ENCODE measurements at places on chromosomes 16 and 17.

- no peak for DNase-seq
Observed at GRCh38 chr16:70779361-70779760, 21.6 kb downstream of the VAC14 start.

DNA sequence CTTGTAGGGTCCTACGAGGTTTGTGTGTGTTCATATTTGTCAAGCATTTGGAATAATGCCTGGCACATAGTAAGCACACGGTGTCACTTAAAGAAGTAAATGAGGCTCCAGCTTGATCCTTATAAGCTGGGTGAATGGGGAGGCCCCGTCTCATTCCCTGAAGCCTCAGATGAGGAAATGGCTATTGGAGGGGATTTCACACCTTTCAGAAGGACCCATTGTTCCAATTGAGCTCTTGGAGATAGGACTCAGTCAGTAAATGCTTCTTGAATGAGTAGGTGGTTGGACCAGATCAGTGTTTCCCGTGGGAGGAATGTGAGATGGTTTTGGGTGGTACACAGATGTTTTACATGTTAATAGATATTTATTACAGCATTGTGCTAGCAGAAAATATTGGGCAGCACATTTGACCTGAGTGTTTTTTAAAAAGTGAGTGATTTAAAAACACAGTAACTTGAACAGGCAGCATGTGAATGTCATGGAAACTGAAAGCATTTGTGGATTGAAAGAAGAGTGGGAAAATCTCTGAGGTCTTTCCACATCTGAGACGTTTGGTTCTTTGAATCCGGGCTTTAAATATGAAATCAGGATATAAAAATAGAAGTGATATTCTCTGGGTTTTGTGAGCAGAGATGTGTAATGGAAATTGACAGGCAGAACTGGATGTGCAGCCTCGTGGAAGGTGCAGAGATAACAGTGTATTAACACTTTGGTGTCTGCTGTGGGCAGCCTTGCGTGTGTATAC lies 36.4 kb upstream of the ARHGAP17 start:
- no peak for DNase-seq

- DNase-seq: no peak
Observed at GRCh38 chr16:53924331-53925106, 220.6 kb downstream of the FTO start.

- DNase-seq: peak; percentile 31
Observed at GRCh38 chr16:4183237-4184037, 58.4 kb downstream of the SRL start.

DNA sequence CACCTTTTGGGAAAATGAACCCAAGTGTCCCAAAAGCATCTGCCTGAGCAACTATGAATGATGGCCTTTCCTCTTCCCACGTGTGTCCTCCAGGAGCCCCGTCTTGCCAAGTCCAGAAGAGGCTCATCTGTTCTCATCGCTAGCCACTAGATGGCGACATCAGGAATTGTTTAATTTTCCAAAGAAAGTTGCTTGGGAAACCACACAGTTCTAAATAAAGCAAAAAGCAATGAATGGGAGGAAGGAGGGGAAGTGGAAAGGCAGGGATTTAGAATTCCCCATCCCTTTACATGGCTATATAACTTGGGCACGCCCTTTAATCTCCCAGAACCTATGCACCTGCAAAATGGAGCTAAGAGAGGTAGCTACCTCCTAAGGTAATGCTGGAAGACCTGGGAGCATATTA lies 9.0 kb upstream of the CDH5 start:
- DNase-seq: no peak

DNA sequence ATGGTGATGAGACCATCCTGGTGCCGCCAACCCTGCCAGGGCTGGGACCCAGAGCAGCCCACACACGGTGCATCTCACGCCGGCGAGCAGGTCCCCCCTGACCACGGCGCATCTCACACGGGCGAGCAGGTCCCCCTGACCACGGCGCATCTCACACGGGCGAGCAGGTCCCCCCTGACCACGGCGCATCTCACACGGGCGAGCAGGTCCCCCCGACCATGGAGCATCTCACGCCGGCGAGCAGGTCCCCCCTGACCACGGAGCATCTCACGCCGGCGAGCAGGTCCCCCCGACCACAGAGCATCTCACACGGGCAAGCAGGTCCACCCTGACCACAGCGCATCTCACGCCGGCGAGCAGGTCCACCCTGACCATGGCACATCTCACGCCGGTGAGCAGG lies 59.2 kb downstream of the MRM3 start:
- no peak for DNase-seq

GRCh38 chr17:58007781-58008706 lies 998 bp upstream of the SRSF1 start:
- no peak for DNase-seq

DNA sequence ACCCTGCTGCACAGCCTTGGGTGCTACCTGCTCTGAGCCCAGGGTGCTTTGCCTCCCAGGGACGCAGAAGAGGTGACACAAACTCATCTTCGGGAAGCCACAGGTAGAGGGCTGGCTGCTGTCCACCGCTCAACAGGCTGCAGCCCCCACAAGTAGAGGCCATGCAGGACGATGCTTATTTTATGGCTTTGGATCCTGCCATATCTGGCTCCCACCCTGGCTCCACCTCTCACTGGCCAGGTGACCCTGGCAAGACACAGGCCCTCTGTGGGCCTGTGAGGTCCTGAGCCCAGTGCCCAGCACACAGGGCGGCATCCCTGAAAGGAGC lies 11.3 kb upstream of the BCAR1 start:
- no peak for DNase-seq

DNA sequence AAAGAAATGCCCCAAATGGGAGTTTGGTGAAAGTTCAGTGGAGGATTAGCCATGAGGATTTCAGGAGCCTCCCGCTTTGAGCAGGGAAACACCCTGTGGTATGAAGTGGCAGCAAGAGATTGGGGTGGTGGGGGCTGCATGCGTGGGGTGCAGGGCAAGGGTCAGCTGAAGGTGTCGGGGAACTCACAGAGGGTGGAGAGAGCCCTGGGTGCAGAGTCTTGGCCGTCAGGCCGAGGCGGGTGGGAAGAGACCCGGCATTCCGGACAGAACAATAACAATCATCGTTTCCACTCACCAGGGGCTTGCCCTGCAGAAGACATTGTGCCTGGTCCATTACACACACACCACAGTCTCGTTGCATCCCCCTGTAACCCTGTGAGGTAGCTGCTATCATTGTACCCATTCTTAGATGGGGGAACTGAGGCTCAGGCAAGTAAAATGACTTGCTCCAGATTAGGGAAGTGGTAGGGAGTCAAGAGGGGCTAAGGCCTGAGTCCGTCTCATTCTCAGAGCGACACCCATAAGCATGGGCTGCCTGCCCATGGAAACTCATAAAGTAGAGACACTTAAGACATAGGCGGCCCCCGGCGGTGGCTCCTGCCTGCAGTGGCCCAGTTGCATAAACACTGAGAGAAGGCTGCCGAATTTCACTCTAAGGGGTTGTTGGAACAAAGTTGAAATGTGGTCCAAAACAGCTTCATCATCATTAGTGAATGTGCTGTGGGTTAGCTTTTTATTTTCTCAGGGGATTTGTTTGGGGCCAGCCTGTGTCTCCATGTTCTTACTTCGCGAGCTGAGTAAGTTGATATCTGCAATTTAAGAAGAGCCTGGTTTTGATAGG lies 93.3 kb downstream of the CMIP start:
- no peak for DNase-seq

- DNase-seq: no peak
Observed at GRCh38 chr17:75110234-75110937, 617 bp downstream of the ARMC7 start.

GRCh38 chr16:9338068-9338467 lies 246.6 kb downstream of the HAPSTR1 start:
- no peak for DNase-seq

DNA sequence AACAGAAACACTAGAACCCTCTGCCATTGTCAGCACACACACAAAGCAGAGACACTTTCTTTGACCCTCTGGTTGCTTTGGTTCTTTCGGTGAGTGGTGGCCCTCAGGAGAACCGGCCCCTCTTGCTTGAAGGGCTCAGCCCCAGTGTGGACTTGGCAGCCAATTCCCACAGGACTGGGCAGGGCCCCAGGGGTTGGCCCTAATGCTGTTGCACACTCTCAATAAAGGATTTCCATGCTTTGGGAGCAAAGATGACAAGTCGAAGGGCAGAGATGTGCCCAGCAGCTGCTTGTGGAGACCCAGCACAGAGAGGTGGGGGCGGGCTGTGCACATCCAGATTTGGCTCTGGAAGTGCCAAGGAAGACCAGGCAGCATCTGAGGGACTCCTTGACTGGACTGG lies 149.0 kb downstream of the NTN1 start:
- DNase-seq: no peak

- no peak for DNase-seq
Observed at GRCh38 chr17:1709971-1710806, at the start of gene TLCD2. Gene TLCD2, minus strand, starts transcription at chr17:1710377. Its CDS starts 135 bp downstream, at chr17:1710242.

- no peak for DNase-seq
Observed at GRCh38 chr17:17990282-17990681, 17.6 kb downstream of the DRC3 start.

DNA sequence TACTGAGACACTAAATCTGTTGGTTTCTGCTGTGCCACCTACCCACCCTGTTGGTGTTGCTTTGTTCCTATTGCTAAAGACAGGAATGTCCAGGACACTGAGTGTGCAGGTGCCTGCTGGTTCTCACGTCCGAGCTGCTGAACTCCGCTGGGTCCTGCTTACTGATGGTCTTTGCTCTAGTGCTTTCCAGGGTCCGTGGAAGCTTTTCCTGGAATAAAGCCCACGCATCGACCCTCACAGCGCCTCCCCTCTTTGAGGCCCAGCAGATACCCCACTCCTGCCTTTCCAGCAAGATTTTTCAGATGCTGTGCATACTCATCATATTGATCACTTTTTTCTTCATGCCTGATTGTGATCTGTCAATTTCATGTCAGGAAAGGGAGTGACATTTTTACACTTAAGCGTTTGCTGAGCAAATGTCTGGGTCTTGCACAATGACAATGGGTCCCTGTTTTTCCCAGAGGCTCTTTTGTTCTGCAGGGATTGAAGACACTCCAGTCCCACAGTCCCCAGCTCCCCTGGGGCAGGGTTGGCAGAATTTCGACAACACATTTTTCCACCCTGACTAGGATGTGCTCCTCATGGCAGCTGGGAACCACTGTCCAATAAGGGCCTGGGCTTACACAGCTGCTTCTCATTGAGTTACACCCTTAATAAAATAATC lies 14.6 kb downstream of the STH start:
- no peak for DNase-seq

DNA sequence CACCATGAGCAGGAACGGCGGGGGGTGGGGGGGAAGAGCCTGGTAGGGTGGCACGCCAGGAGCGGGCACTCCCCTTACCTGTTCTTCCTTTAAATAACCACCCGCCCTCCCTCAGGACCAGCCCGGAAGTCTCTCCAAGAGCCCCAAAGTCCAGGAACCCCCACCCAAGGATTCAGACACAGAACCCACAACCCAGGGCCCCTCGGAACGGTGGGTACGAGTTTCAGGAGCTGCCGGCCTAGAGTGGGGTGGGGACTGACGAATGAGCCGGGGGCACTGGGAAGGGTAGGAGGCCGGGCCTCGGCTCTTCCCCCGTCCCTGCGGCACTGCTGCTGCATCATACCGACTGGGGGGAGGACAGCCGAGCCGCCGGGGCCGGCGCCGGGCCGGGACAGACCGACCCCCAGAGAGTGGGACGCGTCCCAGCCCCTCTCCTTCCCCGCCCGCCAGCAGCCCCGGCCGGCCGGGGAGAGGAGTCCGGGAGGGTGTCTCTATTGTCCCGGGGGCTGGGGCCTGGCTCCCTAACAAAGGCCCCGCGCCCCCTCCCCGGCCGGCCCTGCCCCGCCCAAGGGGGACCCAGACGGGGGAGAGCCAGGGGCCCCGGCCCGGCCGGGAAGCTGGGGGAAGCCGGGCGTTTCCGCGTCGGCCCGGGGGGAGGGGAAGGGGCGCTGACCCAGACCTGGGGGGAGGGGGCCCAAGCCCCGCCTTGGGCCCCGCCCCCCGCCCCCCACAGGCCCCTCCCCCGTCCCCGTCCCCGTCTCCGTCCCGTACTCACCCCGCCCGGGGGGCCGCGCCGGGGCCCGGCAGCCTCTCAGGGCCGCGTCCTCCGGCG lies 747 bp downstream of the ATXN7L3 start:
- DNase-seq: no peak

DNA sequence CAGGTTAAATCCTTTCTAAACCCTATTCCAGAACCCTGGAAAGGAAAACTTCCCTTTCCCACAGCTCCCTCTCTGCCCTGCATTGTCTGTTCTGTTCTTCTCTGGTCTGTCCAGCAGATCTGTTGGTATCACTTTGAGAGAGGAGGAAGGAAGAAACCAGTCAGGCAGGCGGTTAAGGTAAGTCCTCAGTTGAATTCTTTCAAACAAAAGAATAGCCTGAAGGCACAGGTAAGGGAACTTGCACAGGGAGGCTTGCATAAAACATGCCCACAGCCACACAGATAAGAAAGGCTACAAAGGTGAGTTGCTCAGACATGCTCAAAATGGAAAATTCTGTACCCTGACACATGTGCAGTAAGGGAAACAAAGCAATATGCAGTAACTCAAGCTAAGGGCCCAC lies 595.7 kb upstream of the CDH5 start:
- DNase-seq: no peak

DNA sequence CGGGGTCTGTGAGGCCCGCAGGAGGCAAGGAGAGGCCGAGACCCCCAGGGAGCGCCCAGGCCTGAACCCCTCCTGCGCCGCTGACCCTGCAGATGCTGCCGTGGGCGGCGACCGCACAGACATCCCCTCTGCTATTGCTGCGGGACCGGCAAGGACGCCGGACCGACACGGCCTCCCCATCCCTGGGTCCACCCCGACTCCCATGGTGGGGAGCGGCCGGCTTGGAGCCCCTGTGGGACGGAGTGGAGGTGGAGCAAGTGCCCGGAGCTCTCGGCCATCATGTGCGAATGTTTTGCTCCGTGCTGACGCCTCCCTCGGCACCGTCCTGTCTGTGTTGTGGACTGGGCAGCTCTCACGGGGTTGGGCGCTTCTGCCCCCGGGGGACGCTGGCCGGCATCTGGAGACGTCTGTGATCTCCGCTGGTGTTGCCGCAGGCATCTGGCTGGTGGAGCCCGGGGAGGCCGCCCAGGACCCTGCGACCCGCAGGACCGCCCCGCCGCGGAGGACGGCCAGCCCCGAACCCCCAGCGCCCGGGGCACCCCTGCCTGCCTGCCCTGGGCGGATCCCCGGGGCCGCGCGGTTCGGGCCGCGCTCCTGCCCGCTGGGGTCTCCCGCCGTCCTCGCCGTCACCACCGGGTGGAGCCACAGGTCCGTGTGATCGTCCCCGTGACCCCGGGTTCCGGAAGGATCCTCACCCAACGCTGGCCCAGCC lies 12.8 kb upstream of the GNG13 start:
- DNase-seq: no peak

DNA sequence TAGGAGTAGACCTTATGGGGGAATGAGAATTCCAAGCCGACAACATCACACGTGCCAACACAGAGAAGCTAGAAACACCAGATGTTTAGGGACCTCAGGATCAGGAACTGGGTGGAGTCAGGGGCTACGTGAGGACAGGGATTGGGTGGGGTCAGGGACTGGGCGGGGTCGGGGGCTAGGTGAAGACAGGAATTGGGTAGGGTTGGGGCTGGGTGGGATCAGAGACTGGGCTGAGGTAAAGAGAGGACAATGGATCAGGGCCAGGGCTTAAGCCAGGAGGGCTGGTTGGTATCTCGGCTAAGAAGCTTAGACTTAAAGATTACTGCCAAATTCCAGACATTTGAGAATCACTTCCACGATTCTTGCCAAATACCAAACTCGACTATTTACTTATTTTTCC lies 11.6 kb downstream of the TEKT5 start:
- no peak for DNase-seq
